ENCODE measurements at places on chromosomes 16 and 17.

DNA sequence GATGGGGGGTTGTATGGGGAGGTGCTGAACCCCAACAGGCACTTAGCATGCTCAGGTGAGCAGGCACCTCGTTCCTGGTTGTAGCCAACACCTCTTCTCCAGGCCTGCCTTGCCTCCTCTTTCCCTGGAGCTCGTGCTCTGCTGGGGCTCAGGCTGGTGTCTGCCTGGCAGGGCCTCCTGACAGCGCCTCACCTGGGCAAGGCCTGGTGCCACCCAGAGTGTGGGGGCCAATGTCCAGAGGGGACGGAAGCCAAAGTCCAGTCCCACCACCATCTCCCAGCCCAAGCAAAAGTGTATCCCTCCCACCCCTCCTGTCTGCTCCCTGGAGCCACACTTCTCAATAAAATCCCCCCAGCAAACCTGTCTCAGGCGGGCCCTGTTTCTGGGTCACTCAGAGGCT is 304.2 kb upstream of the TNRC6C start:
- DNase-seq = no peak

DNA sequence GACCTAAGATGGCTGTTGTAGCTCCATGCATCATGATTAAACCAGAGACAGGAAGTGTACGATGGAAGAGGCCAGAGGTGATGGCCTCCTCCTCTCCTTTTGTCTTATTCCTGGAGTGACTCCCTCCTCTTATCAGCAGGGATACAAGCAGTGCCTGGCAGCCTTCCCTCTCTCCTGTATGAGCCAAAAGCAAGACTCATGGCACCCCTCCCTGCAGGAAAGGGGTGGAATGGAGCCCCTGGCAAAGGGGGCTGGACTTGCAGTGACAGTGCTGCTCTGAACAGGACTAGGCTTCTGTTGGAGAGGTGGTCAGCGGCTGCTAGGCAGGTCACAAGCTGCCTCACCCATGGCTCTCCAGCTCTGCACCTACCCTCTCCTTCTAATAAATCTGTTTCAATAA is 8.4 kb downstream of the TXNL4B start:
- no peak for DNase-seq

- no peak for DNase-seq
These were observed 5.1 kb downstream of the KRT31 start for GRCh38 chr17:41392278-41392677.

- DNase-seq = no peak
These were observed 40.2 kb downstream of the FOXK2 start for GRCh38 chr17:82559566-82560251.
